RPMI7951 (cell line): ENCODE measurements at places on chromosomes 7 and 10.

DNA sequence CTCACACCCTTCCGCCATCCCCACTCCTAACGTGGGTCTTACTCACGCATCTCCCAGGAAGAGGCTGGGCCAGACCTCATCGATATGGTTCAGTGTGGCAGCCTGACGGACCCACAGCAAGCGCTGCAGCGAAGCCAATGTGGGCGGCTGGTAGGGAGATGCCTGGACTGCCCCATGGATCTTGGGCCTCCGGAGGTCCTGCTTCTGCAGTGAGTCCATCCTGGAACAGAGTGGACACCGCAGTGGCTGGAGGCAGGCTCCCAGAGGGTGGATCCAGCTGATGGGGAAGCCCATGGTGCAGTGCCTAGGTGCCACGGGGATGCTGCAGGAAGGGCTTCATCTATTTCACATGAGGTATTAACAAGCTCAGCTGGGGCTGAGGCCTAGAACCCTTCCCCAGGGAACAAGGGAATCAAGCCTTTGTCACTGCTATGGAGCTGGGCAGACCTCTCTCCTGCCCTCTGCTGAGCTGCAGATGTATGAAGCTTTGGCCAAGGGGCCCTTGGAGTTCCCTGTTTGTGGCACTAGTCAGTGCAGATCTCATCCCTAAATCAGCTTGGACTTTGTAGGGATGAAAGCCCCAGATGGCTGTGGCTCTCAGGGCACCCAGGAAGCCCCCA lies 13.7 kb upstream of the SAMD8 start:
- DNase-seq: no peak

- peak; percentile 9 for DNase-seq
These were observed 13.4 kb downstream of the RPP30 start for GRCh38 chr10:90885176-90885575.

DNA sequence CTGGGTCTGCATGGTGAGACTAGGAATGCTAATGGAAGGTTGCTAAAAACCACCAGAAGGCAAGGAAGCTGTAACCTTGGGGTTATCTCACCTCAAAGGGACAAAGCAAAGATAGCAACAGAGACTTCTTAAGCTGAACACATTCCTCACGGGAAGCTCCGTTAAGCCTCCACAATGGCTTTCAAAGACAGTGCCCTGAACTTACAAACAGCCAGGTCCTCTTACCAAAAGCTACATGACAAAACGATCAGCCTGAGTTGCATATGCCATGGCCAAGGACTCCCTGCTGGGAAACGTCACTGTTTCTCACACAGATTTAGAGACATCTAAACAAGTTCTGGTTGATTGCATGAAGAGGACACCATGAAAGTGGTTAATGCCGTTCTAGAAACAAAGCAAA lies 52.7 kb downstream of the HTR5A start:
- no peak for DNase-seq

- DNase-seq: no peak
These were observed 165.0 kb downstream of the CCSER2 start for GRCh38 chr10:84493361-84493760.

GRCh38 chr7:128456255-128456725 lies 612 bp downstream of the HILPDA start:
- DNase-seq: no peak
